ENCODE measurements at places on chromosomes 5 and 9.

- no peak for DNase-seq
Measured at GRCh38 chr5:159819591-159820411, 96.5 kb upstream of the ADRA1B start.

- DNase-seq, result no peak
Measured at GRCh38 chr5:156241266-156241665, 85.7 kb upstream of the SGCD start.

DNA sequence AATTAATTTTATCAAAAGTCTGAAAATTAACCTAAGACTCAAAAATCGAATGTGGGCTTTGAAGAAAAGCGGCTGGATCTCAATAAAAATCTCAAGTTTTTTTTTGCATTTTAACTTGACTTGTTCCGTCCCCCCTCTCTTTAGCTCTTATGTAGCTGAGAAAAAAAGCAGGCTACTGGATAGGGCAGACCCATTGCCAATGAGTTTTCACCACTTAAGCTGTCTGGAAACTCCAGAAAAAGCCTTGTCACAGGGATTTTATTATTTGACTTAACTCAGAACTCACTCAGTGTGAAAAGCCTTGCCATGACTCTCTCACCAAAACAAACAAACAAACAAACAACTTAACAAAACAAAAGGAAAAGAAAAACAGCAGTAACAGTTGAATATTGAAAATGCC, 247.4 kb downstream of the CDH9 start:
- DNase-seq, result no peak

DNA sequence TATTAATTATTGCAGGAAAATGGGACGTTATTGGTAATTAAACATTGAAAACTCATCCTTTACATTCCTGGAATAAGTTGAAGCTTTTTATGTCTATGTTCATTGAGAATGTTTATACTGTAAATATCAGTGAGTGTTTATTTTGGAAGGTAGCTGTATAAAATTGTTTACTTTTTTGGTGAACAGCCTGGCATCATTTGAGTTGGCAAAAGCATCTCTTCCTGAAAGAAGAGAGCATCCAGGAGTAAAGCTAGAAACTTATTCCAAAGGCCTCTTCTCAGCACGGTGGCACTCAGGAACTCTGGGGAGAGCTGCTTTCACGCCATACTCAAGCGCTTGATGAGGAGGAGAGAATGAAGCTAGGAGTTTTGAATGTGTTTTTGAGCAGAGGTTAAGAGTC, 79.9 kb downstream of the GAPVD1 start:
- DNase-seq, result no peak

- no peak for DNase-seq
Measured at GRCh38 chr9:22008384-22008716, 755 bp downstream of the CDKN2B start.

DNA sequence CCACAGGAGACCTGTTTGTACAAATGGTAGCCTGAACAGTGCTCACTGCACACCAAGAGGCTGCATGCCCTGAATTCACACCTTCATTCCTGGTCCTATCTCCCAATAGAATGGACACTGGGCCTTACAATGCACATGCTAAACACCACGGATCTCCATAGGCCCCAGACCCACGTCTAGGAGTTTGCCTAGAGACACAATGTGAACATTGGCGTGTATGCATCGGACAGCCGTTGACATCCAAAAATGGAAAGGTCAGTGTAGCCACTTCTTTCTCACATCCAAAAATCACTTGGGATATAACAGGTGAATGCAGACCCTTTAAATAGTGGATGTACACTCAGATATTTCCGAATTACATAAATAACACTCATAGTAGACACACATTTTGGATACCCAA, 927 bp downstream of the PAX5 start:
- DNase-seq, result no peak

DNA sequence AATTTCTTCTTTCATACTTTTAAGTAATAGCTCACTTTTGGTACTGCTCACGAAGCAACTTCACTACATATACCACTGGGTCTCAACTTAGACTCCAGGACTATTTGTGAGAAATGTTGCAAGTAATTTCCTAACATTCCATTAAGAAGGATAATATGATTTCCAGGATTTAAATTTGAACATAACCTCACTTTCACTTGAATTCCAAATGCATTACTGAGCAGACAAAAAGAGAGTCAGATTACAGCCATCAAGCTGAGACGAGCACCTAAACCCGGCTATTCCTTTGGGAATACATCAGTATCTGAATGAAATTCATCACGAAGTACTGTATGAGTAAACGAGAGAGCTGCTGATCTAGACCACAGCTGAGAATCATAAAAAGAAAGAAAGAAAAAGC, 47.3 kb downstream of the LIFR start:
- no peak for DNase-seq

GRCh38 chr5:148179234-148179824, 11.0 kb downstream of the SPINK14 start:
- DNase-seq, result peak; percentile 25

Measured in GDM1 (cell line).